Caco-2 (cell line): ENCODE measurements at places on chromosomes 11 and 22. TPM values are rescaled to one million over a fixed set of nuclear protein-coding genes. Genes with fewer than 3 reads are reported as not detected.

- H3K27ac ChIP-seq = no peak overlapping the region
- H3K4me1 ChIP-seq = no peaks in the 10 kb centered on the region
- H3K4me3 ChIP-seq = no peak overlapping the region
- no peak for DNase-seq
- H3K27me3 ChIP-seq = peaks cover 2% of the 10 kb centered on the region; the same call in 1 of the 2 replicates
- H3K36me3 ChIP-seq = no peaks in the 10 kb centered on the region
These were observed 123.7 kb upstream of the HSD17B12 start for GRCh38 chr11:43556612-43557375.

DNA sequence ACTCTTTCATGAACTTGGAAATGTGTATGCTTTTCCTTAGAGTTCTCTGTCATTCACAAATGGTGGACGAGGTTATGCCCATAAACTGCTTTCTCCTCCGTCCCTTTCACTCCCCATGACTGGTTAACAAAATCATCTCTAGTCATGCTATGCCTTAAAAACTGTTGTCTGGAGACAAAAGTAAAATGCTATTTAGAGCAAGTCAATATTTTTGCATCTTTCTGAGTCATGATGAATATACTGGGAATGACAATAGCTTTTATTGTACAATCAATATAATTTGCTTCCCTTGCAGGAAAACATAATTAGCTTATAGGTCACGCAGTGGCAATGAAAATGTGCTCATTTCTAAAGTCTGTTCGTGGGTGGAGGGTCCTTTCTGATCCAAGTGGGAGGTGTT is 216.7 kb upstream of the SORL1-AS1 start:
- H3K27ac ChIP-seq = no peak overlapping the region
- H3K4me1 ChIP-seq = no peaks in the 10 kb centered on the region
- H3K36me3 ChIP-seq = no peaks in the 10 kb centered on the region
- no peak for DNase-seq
- peaks cover 3% of the 10 kb centered on the region for H3K27me3 ChIP-seq

GRCh38 chr11:45592636-45593035 is 72.8 kb downstream of the CHST1 start:
- H3K27ac ChIP-seq = no peak overlapping the region
- H3K4me1 ChIP-seq = no peaks in the 10 kb centered on the region
- H3K27me3 ChIP-seq = no peaks in the 10 kb centered on the region
- H3K36me3 ChIP-seq = no peaks in the 10 kb centered on the region

GRCh38 chr11:11952036-11952435 is 56.4 kb downstream of the DKK3 start:
- DNase-seq = no peak
- no peak overlapping the region for H3K27ac ChIP-seq
- H3K36me3 ChIP-seq = peaks cover 1% of the 10 kb centered on the region; the same call in 1 of the 2 replicates
- no peak overlapping the region for H3K4me3 ChIP-seq

- H3K27ac ChIP-seq = no peak overlapping the region
- no peaks in the 10 kb centered on the region for H3K27me3 ChIP-seq
- no peak for DNase-seq
- H3K4me3 ChIP-seq = no peak overlapping the region
- H3K4me1 ChIP-seq = no peaks in the 10 kb centered on the region
- no peaks in the 10 kb centered on the region for H3K36me3 ChIP-seq
These were observed 4.4 kb downstream of the CACNA1I start for GRCh38 chr22:39574779-39575551.

DNA sequence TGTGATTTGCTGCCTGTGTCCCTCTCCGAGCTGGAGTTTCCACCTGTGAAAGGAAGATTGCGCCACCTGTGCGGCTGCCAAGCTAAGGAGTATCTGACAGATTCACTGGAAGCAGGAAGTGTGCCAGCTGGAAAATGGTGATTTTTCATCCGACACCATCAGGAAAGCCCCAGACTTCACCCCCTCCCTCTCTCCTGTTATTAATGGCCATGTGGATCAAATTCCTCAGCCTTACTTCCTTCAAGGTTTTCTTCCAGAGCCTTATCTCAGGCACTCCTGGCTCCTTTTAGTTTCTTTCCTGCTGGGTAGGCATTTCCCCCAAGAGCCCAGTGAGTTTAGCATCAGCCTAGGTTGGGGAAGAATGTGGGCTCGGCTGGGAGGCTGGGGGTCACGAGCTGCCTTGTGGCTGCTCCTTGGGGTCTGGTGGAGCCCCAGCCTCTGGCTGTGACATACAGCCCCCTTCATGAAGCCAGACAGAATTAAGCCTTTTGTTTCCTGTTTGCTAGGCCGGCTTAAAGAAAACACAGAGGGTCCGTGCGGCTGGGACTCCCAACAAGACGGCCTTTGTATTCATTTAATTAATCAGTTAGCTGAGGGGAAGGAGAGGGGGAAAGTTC is 37.1 kb downstream of the PKNOX2 start:
- no peak overlapping the region for H3K27ac ChIP-seq
- DNase-seq = no peak
- H3K36me3 ChIP-seq = no peaks in the 10 kb centered on the region
- no peaks in the 10 kb centered on the region for H3K4me1 ChIP-seq

DNA sequence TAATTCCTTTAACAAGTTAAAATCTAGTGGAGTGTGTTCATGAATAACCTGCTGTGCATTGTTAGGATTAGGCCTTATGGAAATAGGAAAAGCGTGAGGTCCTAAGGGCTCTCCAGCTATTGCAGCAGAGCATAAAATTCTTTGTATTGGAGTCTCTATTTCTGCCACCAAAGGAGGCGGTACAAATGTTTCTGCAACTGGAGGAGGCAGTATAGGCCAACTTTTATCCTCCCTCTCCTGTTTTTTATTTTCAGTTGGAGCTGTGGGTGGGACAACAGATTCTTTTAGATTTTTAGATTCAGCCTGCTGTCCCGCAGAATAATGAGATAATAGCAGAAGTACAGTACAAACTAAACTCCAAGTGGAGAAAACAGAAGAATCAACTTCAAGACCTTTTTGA is 26.2 kb downstream of the OR10A6 start:
- no peaks in the 10 kb centered on the region for H3K27me3 ChIP-seq
- H3K4me1 ChIP-seq = peaks cover 41% of the 10 kb centered on the region

DNA sequence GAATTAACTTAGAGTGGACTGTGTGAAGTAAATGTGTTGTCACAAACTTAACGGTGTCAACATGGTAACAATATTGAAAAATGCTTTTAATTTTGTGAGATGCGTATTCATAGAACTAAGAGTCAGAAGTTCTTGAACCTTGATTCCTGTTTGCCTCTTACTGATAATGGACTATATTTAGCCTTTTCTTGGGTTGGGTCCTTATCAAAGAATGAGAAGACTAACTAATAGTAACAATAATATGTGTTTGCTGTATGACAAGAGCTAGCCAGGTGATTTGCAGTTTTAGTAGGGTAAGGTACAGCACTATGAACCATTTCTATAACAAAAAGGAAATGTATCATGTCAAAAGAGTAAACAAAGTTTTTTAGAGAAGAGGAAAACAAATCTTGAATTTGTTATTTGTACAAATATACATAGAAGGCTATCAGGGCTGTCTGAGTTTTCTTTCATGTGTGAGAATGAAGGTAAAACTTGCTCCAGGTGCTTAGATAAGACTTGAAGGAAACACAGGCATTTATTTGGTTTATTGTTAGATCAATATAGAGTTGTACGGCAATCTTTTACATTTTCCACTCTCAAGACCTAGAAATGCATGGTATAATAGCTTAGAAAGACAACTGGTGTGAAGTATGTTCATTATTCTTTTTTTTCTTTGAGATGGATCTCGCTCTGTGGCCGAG is 74.1 kb downstream of the PACS1 start:
- no peaks in the 10 kb centered on the region; the same call in 1 of the 2 replicates for H3K36me3 ChIP-seq
- H3K4me1 ChIP-seq = peaks cover 50% of the 10 kb centered on the region
- H3K27ac ChIP-seq = peak overlapping the region; percentile 96
- no peaks in the 10 kb centered on the region for H3K27me3 ChIP-seq
- no peak overlapping the region for H3K4me3 ChIP-seq

DNA sequence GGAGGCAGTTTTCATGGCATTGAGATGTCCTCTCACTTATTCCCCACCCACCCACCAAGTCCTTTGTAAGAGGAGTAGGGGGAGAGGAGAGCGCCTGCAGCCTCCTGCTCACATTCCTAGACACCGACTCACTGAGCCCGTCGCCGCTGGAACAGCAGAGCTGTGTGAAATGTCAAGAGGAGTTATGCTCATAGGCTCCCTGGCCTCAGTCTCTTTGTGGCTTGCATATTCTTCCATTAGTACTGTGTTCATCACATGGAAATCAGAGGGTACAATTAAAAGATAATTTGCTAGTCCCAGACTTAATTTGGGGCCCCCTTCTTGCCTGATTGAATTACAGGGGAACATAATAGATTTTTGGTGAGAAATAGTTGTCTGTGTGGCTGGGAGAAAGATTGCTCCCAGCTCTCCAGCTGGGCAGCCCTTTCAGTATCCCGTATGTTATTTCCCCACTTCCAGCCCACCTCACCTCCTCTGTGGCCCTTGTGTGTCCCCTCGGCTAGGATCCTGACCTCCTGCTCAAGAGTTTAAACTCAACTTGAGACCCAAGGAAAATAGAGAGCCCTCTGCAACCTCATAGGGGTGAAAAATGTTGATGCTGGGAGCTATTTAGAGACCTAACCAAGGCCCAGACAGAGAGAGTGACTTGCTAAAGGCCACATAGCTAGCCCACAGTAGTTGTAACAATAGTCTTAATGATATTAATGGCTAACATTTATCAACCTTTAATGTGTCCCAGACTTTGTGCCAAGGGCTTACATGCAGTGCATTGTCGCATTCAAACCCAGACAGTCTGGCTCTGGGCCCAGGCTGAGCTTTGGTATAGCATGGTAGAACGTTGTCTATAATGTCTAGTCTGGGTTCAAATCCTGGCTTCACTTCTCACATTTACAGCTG is 32.2 kb downstream of the LIMK2 start:
- DNase-seq = peak; percentile 73
- no peaks in the 10 kb centered on the region for H3K27me3 ChIP-seq
- no peaks in the 10 kb centered on the region for H3K36me3 ChIP-seq
- peaks cover 76% of the 10 kb centered on the region for H3K4me1 ChIP-seq
- H3K27ac ChIP-seq = peak overlapping the region; percentile 73

DNA sequence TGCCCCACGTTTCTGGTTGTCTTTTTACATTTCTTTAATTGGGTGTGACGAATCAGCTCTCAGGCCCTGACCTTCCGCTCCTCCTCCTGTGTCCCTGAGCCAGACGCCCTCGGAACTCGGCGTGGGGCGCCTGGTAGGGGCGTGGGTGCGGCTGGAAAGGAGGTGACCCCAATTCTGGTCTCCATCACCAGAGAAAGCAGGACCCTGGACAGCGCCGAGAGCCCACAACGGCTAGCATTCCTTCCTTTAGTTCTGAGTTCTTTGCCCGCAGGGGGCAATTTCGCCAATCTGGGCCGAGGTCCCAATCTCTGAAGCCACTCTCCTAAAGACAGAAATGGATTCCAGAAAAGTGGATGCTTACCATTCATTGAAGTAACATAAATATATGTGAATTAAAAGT is 11.7 kb upstream of the RBMXL2 start:
- H3K36me3 ChIP-seq = no peaks in the 10 kb centered on the region
- peaks cover 7% of the 10 kb centered on the region; the same call in 1 of the 2 replicates for H3K4me1 ChIP-seq
- no peak overlapping the region for H3K27ac ChIP-seq
- no peak overlapping the region for H3K4me3 ChIP-seq
- H3K27me3 ChIP-seq = no peaks in the 10 kb centered on the region

DNA sequence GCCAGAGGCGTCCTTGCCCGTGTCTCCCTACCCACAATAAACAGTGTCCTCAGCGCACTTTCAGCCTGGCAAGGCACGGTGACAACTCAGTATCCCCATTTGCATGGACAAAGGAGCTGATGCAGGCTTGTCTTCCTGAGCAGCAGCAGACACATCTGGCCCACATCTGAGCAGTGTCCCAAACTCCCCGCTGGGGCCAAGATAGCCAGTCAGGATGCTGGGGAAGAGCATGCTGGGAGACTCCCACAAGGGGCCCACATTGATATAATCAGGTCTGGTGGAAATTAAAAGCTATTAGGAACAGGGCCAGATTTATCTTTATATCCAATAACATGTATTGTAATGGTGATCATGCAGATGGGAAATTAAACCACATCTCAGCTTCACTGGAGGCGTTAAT is 24.7 kb downstream of the DSCAML1 start:
- H3K4me3 ChIP-seq = no peak overlapping the region
- H3K27me3 ChIP-seq = no peaks in the 10 kb centered on the region
- H3K36me3 ChIP-seq = no peaks in the 10 kb centered on the region
- H3K4me1 ChIP-seq = no peaks in the 10 kb centered on the region
- DNase-seq = no peak
- H3K27ac ChIP-seq = no peak overlapping the region

DNA sequence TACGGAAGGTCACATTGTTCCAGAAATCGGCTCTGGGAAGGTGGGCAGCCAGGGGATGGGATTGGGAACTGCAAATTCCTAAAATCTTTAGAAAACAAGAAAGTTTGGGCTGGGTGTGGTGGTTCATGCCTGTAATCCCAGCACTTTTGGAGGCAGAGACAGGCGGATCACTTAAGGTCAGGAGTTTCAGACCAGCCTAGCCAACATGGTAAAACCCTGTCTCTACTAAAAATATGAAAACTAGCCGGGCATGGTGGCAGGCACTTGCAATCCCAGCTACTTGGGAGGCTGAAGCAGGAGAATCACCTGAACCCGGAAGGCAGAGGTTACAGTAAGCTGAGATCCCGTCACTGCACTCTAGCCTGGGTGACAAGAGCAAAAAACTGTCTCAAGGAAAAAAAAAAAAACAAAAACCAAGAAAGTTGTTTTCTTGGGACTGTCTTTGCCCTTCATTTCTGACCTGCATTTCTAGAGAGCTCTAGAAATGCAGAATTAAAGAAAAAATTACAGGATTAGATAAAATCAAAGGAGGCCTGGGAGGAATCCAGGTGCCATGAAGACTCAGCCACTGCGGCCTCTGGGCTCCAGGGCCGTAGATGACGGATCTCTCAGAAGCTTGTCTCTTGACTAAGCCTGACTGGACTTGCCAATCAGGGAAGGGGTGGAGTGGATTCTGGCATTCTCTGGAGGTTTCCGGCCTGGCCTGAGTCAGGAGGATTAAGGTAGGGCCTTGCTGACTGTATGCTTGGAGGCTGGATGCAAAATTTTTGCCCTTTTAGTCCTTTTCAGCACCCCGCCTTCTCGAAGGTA is 5.3 kb upstream of the MALAT1 start:
- H3K36me3 ChIP-seq = no peaks in the 10 kb centered on the region
- H3K4me3 ChIP-seq = no peak overlapping the region
- DNase-seq = peak; percentile 74

DNA sequence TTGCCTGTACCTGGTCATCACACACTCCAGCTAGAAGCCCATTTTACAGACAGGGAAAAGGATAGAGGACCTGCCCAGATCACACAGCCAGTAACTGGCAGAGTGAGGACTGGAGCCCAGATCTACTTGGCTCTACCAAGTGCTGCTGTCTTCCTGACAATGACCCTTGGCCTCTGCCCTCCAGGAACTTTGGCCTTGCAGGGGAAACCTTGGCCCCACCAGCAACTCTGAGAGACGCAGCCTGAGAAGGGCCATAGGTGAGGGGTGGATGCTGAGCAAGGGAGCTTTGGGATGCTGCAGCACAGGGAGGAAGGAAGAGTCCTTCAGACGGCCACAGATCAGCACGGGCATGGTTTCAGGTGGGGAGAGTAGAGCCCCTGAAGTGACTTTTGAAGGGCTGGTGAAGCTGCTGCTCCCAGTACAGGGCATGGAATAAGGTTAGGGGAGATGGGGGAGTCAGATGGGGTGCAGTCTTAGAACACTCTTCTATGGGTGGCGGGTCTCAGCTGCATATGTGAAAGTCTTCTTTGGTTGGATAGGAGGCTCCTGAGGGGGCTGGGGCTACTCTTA is 2.0 kb upstream of the CAPN5 start:
- no peaks in the 10 kb centered on the region for H3K36me3 ChIP-seq
- no peak overlapping the region for H3K27ac ChIP-seq
- H3K4me1 ChIP-seq = peaks cover 26% of the 10 kb centered on the region
- H3K4me3 ChIP-seq = no peak overlapping the region
- H3K27me3 ChIP-seq = no peaks in the 10 kb centered on the region

The OR5AN1 gene
- not detected in 2 replicates for total RNA-seq

The OR8I2 gene
- total RNA-seq = not detected in 2 replicates

The OR5I1 gene
- not detected in 2 replicates for total RNA-seq

The FAM89B gene
- 24.0 and 26.9 TPM in 2 replicates for total RNA-seq

The ABTB2 gene
- 2.9 and 3.6 TPM in 2 replicates for total RNA-seq
